Spleen (tissue), 13 donors: ENCODE measurements at places on chromosomes 2 and 18. TPM values are rescaled to one million over a fixed set of nuclear protein-coding genes. Genes with fewer than 3 reads are reported as not detected.

The GPR45 gene
- not detected for total RNA-seq

The TUBB8B gene
- total RNA-seq, result 0.51 TPM

GRCh38 chr18:43525169-43525568 lies 247.9 kb upstream of the SYT4 start:
- H3K4me3 ChIP-seq, result no peak overlapping the region
- H3K36me3 ChIP-seq, result no peaks in the 10 kb centered on the region
- DNase-seq, result no peak
- H3K4me1 ChIP-seq, result no peaks in the 10 kb centered on the region

- no peak overlapping the region for H3K4me3 ChIP-seq
- no peaks in the 10 kb centered on the region for H3K36me3 ChIP-seq
- no peaks in the 10 kb centered on the region for H3K27me3 ChIP-seq
- peaks cover 94% of the 10 kb centered on the region for H3K4me1 ChIP-seq
Measured at GRCh38 chr2:28767337-28767736, 15.7 kb downstream of the PPP1CB start.

GRCh38 chr2:189783451-189783926 lies 650 bp downstream of the ORMDL1 start:
- peaks cover 31% of the 10 kb centered on the region for H3K36me3 ChIP-seq
- H3K27me3 ChIP-seq, result no peaks in the 10 kb centered on the region
- DNase-seq, result no peak
- peak overlapping the region; percentile 98 for H3K27ac ChIP-seq
